ENCODE measurements at places on chromosomes 5 and 9. TPM values are rescaled to one million over a fixed set of nuclear protein-coding genes. Genes with fewer than 3 reads are reported as not detected.

Gene FYB1
- polyA plus RNA-seq, result 0.87 TPM

Gene FAM153A
- 8.3 TPM for polyA plus RNA-seq

Gene IL5
- not detected for polyA plus RNA-seq

Gene NUTM2G
- polyA plus RNA-seq, result not detected

Gene PCDHAC1
- 11.6 TPM for polyA plus RNA-seq

Gene TMOD1
- polyA plus RNA-seq, result 15.1 TPM

Gene ANKRD31
- polyA plus RNA-seq, result 0.42 TPM

Gene HAVCR2
- not detected for polyA plus RNA-seq

Gene DNAJC18
- 11.1 TPM for polyA plus RNA-seq

Gene AFAP1L1
- not detected for polyA plus RNA-seq

Gene CYLC2
- polyA plus RNA-seq, result not detected

Gene SOX30
- polyA plus RNA-seq, result 0.95 TPM

Gene CDKN2B-AS1
- 2.5 TPM for polyA plus RNA-seq

Gene TYRP1
- polyA plus RNA-seq, result not detected

Measured in Purkinje cell (primary cell).